ENCODE measurements at places on chromosomes 2 and 18.
A peak's percentile ranks its signal among the peaks of the same experiment; 100 is the strongest.

GRCh38 chr2:193566886-193567285 is 1372.2 kb upstream of the TMEFF2 start:
- DNase-seq: no peak

DNA sequence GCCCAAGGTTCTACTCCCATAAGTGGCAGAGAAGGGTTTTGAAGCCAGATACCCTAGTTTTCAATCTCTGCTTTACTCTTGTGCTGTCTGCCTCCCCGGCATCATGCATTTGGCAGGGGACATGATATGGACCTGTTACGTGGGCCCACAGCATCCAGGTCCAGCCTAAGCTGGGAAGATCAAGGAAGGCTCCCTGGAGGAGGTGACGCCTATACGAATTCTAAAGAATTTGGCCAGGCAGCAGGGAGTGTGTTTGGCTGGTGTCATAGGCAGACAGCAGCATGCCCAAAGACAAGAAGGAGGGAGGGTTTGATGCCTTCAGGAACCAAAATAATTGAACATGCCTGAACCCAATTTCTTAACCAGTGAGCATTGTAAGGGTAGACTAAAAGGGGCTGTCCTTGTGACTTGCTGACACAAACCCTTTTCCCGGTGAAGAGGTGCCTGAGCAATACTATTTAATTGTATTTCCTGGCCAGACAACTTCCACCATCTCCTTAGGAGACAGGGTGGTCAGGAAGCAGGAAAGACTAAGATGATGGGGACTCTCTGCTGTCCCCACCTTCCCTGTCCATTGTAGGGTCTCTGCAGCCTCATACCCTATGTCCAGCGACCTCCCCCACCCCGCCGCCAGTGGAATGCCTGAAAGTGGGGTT is 21.3 kb downstream of the NRP2 start:
- no peak for DNase-seq

DNA sequence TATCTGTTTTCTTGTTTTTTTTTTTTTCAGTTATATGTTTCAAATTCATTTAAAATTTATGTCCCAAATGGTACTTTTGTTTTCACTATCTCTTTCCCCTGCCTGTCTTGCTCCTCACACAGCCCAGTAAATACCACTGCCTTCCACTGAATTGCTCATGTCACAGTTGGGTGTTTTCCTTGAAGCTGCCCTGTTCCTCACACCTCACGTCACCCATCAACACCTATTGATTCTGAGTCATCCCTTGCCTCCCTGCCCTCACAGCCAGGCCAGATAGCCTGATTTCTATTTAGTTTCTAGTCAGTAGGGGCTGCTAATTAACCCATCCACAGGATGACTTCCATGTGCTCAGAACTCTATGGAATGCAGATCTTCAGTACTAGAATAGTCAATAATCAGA is 25.3 kb downstream of the FSHR start:
- peak; percentile 1 for DNase-seq

DNA sequence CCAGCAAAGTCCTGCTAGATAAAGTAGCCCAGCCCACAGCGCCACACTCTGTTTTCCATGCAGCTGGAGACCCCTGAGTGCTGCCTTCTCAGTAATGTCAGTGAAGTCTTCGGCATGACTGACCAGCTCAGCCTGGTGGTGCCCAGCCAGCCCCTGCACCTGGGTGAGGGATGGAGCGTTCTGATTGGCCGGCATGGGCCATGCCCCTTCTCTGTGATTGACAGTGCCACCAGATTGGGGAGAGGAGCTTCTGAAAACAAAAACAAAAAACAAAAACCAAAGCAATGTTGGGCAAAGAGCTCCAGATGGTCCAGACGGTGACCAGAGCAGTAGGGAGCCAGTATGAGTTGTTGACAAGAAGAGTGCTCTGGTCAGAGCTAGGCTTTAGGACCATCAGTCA is 122.6 kb downstream of the DYSF start:
- no peak for DNase-seq

DNA sequence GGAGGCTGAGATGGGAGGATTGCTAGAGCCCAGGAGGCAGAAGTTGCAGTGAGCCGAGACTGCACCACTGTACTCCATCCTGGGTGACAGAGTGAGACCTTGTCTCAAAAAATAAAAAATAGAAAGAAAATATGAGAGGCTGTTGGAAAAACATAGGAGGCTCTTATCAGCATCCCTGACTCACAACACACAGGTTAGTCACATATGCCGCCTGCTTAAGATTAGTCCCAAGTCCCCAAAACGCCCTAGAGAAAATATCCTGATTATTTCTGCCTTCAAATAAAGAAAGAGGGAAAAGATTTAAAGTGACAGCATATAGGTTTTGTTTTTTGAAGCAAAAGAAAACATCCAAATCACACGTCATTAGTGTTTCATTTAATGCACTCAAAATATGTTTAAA is 29.8 kb upstream of the GALM start:
- DNase-seq: no peak

- DNase-seq: peak; percentile 27
These were observed 37.5 kb downstream of the CMPK2 start for GRCh38 chr2:6828299-6828584.

GRCh38 chr2:182941121-182941722 is 74.8 kb upstream of the FRZB start:
- no peak for DNase-seq

GRCh38 chr18:8314124-8314523 is 295.1 kb upstream of the RAB12 start:
- DNase-seq: peak; percentile 24

- DNase-seq: no peak
These were observed 271.1 kb downstream of the SETBP1 start for GRCh38 chr18:44951748-44952147.

DNA sequence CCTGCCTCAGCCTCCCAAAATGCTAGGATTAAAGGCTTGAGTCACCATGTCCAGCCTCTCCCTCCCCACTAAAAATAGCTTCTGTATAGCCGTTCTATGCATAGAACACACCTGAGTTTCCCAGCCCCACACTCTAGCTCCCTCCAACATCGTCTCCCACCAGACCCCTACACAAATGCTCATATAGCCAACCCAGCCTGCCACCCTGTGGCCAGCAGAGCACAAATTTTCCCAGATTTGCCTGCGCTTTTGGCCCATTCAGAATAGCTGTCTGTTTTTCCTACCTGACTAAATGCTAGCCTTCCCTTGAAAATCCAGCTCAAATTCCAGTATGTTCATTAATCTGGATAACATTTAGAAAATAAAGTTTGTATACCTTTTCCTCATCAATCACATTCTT is 22.8 kb downstream of the TRABD2A start:
- DNase-seq: no peak

DNA sequence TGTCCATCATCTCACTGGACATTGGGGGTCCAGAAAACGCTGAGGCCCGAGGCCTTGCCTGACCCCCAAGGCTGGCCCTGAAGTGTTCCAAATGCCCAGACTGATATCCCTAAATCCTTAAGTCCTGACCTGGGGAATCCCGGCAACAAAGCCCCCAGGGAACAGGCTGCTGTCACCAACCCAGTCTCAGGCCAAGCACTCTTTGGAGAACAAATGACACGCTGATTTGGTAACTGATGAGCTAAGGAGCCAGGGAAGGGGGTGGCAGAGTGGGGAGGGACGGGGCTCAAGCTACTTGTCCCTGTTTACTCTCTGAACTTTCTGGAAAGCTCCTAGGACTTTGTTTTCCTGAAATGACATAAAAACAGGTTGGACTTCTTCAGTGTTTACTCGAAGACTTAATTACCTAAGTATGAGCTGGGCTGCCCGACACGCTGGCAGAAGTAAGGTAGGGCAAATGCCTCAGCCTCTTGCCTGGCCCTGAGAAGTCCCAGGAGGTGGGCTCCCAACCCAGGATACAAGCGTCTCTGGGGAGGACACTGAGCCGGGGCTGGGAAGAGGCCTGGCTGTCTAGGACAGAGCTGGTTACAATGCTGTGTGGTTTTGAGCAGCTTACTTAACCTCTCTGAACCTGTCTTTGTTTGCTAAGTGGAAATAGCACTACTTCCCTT is 105.5 kb upstream of the GLI2 start:
- DNase-seq: no peak

- no peak for DNase-seq
These were observed 98.1 kb upstream of the BCL2L11 start for GRCh38 chr2:111022633-111023032.

DNA sequence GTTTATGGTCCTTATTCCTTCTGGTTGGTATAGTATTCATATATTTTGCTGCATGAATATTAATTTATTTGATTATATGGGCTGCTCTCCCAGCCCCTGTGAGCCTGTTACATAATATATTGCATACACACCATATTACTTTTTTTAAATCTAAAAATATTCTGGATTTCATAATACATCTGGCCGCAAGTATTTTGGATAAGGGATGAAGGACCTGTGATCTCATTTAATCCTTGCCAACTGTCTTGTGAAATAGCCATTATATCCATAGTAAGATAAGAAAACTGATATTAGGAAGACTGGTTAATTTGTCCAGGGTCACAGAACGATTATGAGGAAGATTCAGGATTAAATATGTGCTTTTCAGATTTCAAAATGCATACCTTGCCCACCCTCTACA is 433.6 kb downstream of the LPIN1 start:
- no peak for DNase-seq

DNA sequence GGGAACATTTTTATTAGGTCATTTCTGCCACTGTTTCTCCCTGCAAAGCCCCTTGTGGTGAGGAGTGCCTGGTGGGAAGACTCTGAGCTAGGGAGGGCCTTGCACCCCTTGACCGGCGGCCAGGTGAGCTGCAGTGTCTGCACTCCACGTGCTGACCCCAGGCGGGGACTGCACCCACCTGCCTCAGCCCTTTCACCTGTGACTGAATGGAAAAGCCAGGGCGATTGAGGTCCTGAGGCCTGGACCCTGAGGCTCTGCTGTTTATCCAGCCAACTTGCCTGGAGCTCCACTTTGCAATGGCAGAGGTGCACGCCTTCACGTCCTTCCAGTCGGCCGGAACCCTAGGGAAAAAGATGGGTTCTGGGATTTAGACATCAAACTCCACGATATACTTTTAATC is 53.1 kb downstream of the TMEM18 start:
- no peak for DNase-seq

DNA sequence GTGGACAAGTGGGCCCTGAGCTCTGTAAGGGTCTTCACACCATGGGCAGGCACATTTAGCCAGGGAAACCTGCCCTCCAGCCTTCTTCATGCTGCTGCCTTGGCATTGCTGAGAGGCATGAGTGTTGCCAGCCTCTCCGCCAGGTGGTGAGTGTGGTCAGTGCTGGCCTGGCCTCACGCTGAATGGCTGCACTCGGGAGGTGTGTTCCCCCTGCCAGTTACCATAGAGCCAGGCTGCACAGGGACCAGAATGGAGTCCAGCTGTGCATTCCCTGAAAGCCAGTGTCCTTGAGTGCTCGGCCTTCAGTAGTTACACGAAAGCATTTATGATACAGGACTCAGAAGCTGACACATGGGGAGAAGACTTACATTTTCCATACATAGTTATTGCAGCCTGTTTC is 139.7 kb downstream of the ATP9B start:
- no peak for DNase-seq

DNA sequence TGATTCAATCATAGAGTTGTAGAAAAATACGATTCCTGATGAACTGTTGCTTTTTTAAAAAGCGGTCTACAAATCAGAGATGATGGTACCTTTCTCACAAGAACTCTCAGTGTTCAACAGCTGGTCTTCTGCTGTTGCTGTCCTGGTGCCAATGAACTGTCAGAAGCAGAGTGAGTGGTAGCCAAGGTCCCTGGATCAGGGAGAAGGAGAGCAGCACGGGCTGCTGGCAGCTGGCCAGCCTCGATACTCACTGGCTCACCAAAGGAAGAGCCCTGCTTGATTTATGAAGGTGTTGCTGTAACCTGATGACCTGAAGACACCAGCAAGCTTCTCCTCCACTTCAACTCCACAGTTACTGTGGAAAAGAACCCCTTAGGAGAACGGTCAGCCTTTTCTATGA is 300.8 kb upstream of the SOX11 start:
- DNase-seq: no peak

- no peak for DNase-seq
These were observed 43.8 kb downstream of the SLC40A1 start for GRCh38 chr2:189536830-189537229.

- DNase-seq: no peak
These were observed 61.7 kb upstream of the DTNA start for GRCh38 chr18:34648269-34648985.

DNA sequence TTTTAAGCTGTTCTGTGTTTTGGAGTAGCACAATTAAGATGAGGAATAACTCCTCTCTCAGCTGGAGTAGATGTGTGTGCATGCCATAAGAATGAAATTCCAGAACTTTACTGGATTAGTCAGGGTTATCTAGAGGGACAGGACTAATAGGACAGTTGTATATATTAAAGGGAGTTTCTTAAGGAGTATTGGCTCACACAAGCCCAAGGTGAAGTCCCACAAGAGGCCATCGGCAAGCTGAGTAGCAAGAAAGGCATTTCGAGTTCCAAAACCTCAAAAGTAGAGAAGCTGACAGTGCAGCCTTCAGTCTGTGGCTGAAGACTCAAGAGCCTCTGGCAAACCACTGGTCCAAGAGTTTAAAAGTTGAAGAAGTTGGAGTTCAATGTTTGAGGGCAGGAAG is 113.7 kb downstream of the RIT2 start:
- no peak for DNase-seq

- DNase-seq: peak; percentile 87
These were observed 2.1 kb downstream of the GULP1 start for GRCh38 chr2:188293601-188294351.

DNA sequence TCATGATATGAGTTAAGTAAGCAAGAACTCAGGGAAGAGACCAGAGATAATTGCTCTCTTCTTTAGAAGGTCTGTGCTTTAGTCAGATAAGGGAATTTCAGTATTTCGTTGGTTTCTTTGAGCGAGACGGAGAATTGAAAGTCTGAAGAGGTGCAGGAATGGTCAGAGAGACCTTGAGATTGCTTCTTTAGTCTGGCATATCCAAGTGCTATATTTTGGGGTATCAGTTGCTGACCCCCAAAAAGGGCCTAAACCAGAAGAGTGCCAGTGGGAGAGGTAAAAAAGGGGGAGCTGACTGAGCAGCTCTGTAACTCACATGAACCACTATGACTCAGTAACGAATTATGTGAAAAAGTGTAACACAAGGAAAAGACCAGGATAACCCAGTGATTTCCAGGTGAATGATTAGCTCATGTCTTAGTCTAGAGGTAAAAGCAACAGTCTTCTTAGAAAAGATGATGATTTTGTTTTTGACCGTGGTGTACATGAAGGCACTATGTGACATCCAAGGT is 932.9 kb downstream of the TDRD15 start:
- DNase-seq: no peak

DNA sequence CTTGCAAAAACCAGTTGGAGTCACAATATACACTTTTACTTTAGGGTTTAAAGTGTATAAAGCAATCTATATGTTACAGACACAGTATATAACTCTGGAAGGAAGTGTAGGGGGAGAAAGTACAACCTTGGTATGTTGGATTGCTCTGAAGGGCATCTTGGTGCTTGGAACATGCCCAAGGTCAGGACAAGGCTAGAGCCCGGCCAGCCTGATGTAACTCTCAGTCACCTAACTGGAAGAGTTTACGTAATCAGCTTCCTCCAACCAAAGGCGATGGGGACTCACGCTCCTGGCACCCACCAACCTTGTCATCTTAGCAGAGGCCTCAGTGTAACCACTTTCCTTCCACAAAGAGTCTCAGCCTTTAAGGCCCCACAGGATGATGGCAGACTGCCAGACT is 181.1 kb upstream of the ACAA2 start:
- DNase-seq: no peak

Data from RKO (cell line).